ENCODE measurements at places on chromosomes 1 and 21. TPM values are rescaled to one million over a fixed set of nuclear protein-coding genes. Genes with fewer than 3 reads are reported as not detected.

The SPATA21 gene
- total RNA-seq: not detected

The TMCC2 gene
- total RNA-seq: 20.9 TPM

DNA sequence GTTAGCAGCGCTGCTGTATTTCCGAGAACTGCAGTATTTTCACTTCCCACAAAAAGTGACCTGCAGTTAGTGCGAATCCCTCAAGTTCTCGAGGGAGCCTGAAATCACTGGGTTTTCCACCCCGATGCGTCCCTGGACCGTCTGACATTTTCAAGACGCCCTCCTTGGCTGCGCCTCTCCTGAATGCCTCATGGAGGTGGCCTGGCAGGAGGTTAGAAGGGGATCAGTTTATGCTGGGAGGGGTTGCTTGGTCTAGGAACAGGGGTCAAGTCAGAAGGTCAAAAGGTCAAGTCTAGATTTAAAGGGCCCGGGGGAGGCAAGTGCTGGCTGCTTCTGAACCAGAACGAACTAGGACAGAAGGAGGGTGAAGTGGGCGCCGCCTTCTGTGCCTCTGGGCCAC, 176.8 kb downstream of the PRDM16 start:
- DNase-seq: no peak

DNA sequence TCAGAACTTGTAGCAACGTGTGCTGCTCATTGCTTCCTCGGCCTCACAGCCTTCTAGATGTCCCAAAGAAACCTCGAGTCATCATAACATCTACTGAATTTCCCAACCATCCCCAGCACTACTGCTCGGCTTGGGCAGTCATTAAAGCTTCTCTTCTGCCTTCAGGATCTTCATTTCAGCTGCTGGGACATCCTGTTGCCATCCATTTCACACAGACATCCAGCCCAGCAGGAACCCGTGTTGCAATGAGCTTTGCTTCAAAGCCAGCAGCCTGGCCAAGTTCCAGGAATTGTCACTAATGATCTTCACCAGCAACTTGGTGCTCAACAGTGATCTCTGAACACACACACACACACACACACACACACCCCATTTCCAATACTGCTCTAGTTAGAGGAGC, 18.5 kb downstream of the WLS start:
- no peak for DNase-seq

DNA sequence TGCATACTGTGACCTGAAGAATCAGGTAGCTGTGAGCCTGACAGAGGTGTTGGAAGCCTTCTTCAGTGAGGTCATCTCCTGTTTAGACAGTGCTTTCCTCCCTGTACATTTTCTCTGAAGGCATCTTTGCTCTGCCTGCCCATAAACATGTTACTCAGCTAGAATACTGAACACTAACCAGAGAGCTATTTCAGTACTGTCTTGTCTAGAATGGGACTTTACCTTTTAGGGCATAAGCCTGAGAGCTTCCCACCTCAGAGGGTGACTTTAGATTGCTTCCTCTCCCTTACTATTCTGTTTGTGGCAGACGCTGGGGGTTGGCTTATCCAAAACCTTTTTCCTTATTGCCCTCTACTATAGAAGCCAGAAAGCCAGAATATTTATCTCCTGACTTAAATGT, 23.3 kb upstream of the ZNF326 start:
- DNase-seq: no peak

DNA sequence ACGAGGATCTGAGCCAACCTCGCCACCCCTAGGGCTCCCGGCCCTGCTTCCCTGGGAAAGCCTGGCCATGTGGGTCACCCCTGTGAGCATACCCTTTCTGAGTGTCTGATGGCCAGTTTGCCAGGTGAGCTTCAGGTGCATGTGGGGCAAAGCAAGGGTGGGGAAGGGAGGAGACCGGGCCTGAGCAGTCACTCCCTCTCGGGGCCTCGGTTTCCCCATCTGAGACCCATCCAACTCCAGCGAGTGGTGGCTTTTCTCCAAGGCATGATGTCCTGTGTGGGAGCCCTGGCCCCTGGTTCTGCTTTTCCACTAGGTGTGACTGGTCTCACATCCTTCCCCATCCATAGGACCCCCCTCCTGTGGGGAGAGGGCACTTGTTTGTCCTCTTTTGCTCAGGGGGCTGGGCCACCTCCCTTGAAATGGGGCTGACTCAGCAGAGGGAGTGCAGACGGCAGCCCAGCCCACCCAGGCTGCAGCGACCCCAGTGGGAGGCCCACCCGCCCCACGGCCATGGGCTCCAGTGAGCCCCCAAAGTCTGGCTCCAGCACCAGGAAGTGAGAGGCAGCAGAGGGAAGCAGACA, 1.7 kb upstream of the WNT9A start:
- no peak for DNase-seq
